ENCODE measurements at places on chromosomes 5 and 9. TPM values are rescaled to one million over a fixed set of nuclear protein-coding genes. Genes with fewer than 3 reads are reported as not detected.

Gene GARIN3
- not detected for total RNA-seq

GRCh38 chr9:111036429-111036789, 1.9 kb downstream of the LPAR1 start:
- H3K27ac ChIP-seq: no peak overlapping the region
- peak overlapping the region; percentile 74 for H3K4me3 ChIP-seq
- no peaks in the 10 kb centered on the region for H3K27me3 ChIP-seq

DNA sequence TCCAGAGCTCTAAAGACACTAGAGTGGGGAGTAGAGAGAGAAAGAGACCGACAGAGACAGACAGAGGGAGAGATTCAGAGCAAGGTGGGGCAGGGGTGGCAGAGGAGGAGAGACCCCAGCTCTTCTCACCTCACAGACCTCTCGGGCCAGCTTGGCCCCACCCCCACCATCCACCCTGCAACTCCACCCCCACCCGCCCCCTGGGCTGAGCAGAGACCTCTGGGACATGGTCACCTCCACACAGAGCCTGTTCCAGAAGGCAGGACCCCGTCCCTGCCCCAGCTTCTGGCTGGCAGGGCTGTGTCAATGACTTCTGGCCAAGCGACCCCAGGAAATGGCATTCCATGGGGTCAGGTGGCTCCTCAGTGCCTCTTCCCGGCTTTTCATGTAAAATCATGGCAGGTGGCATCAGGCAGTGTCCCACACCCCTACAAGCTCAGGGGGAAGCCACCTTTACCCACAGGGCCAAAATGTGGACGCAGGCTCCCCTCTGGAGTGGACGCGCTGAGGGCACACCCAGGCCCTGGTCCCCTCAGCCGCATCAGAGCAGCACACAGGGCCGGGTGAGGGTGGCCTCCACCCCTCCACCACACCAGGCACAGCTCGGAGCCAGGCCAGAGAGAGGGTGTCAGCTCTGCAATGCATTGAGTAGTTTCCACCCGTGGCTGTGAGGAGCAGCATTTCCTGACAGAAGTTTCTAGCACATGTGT, 131.2 kb upstream of the LPCAT1 start:
- no peak overlapping the region for H3K4me3 ChIP-seq
- no peaks in the 10 kb centered on the region for H3K36me3 ChIP-seq
- no peaks in the 10 kb centered on the region for H3K4me1 ChIP-seq
- no peak for DNase-seq

Gene GLRA1
- not detected for total RNA-seq

GRCh38 chr9:19493876-19494275, 85.1 kb downstream of the ACER2 start:
- no peaks in the 10 kb centered on the region for H3K4me1 ChIP-seq
- no peak overlapping the region for H3K4me3 ChIP-seq
- no peak overlapping the region for H3K27ac ChIP-seq
- H3K36me3 ChIP-seq: no peaks in the 10 kb centered on the region

GRCh38 chr5:170327168-170327567, 29.6 kb upstream of the LCP2 start:
- DNase-seq: no peak
- H3K4me3 ChIP-seq: no peak overlapping the region
- peaks cover 7% of the 10 kb centered on the region for H3K27me3 ChIP-seq
- H3K36me3 ChIP-seq: no peaks in the 10 kb centered on the region

GRCh38 chr9:1294641-1295258, 244.6 kb downstream of the DMRT2 start:
- H3K4me3 ChIP-seq: no peak overlapping the region
- H3K27me3 ChIP-seq: no peaks in the 10 kb centered on the region
- H3K27ac ChIP-seq: no peak overlapping the region
- H3K4me1 ChIP-seq: no peaks in the 10 kb centered on the region
- DNase-seq: no peak

DNA sequence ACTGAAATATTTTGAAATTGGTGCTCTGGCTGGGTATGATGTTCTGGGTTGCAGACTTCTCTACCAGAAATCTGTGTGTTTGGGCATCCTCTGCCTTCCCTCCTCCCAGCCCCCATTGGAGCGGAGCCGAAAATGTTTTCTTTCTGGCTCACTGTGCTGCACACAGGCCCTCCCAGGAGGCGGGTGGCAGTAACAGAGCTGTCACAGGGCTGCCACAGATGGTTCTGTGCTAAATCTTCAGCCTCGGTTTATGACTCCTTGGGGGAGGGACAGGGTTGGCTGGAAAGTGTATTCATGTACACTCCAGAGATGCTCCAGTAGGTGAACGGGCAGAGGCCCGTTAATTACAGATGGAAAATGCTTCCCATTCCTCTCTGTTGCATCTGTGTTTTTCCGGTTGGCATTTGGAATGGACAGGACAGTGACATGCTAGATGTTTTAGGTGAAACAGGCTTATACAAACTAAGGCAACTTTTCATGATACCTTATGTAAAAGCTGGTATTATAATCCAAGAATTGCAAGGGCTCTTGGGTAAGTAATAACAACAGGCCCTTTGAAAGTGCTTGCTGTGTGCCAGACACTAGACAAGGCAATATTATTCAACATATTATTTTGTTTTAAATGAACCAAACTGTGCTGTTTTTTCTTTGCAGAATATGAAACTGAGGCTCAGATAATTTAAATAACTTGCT, 180.2 kb downstream of the ADCY2 start:
- no peak overlapping the region for H3K4me3 ChIP-seq
- no peaks in the 10 kb centered on the region for H3K36me3 ChIP-seq
- no peaks in the 10 kb centered on the region for H3K4me1 ChIP-seq
- H3K27me3 ChIP-seq: no peaks in the 10 kb centered on the region
- DNase-seq: no peak

DNA sequence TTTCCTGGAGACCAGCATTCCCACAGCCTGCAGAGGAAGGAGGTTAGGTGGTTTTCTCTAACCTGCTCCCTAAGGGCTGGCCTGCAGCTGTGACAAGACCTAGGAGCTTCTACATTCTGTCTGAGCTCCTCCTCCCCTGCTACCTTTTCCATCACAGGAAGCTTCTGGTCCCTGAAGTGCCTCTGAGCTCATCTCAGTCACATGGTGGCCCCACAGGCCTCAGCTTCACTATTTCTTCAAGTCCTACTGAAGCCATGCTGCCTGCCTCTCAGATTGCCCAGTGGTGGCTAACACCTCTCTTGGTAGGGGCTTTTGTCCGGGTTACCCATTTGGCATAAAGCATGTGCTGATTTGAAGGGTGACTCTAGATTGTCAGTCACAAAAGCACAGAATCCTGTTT, 259.4 kb downstream of the CRB2 start:
- DNase-seq: no peak
- no peak overlapping the region for H3K4me3 ChIP-seq
- no peaks in the 10 kb centered on the region for H3K4me1 ChIP-seq
- H3K27me3 ChIP-seq: no peaks in the 10 kb centered on the region

Gene AFAP1L1
- total RNA-seq: 8.3 TPM

Gene B4GALT7
- total RNA-seq: 41.3 TPM

Gene C9orf153
- not detected for total RNA-seq

Gene TAF11L10
- total RNA-seq: not detected

Gene NTNG2
- 2.4 TPM for total RNA-seq

- H3K27me3 ChIP-seq: no peaks in the 10 kb centered on the region
- no peak for DNase-seq
- no peak overlapping the region for H3K4me3 ChIP-seq
- H3K36me3 ChIP-seq: no peaks in the 10 kb centered on the region
Measured at GRCh38 chr9:99563364-99563763, 258.3 kb upstream of the NR4A3 start.

DNA sequence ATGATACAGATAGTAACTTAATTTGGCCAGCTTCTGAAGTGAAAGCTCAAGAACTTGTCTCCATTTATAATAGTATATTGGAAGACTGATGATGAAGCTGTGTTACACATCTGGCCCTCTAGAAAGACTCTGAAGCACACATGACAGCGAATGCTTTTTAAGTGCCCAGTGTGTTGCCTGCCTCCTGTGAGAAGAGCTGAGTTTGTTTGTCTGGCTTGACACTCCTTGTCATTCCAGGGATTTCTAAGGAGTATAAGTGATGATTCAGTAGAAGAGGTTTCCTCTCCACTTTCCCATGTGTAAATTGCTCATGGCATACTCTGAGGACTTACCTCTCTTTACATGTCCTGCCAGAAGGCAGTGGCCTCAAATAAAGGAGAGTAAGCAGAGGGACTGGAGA, 30.4 kb upstream of the LRRTM2 start:
- peak; percentile 80 for DNase-seq
- H3K4me1 ChIP-seq: peaks cover 40% of the 10 kb centered on the region
- H3K27ac ChIP-seq: peak overlapping the region; percentile 50
- no peak overlapping the region for H3K4me3 ChIP-seq

Gene ZBTB43
- 21.5 TPM for total RNA-seq

DNA sequence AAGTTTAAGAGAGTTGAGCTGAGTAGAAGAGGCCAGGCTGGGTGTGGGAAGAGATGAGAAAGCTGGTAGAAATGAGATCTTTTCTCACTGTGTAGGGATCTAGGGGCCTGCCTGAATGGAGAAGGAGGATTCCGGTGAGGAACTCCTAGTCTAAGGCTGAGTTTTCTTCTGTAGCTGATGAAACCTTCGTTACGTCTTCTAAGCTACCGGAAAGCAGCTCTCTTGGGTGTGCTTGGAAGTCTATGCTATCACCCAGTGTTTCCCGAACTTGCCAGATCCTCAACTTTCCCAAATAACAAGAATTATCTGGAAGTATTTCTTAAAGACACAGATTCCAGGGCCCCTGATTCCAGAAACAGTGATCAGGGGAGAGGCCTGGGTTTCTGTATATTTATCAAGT, 55.4 kb upstream of the TNFSF15 start:
- H3K27me3 ChIP-seq: no peaks in the 10 kb centered on the region
- DNase-seq: no peak
- H3K27ac ChIP-seq: no peak overlapping the region
- H3K4me3 ChIP-seq: no peak overlapping the region
- no peaks in the 10 kb centered on the region for H3K4me1 ChIP-seq
- H3K36me3 ChIP-seq: no peaks in the 10 kb centered on the region

Gene RGMB
- 48.7 TPM for total RNA-seq

DNA sequence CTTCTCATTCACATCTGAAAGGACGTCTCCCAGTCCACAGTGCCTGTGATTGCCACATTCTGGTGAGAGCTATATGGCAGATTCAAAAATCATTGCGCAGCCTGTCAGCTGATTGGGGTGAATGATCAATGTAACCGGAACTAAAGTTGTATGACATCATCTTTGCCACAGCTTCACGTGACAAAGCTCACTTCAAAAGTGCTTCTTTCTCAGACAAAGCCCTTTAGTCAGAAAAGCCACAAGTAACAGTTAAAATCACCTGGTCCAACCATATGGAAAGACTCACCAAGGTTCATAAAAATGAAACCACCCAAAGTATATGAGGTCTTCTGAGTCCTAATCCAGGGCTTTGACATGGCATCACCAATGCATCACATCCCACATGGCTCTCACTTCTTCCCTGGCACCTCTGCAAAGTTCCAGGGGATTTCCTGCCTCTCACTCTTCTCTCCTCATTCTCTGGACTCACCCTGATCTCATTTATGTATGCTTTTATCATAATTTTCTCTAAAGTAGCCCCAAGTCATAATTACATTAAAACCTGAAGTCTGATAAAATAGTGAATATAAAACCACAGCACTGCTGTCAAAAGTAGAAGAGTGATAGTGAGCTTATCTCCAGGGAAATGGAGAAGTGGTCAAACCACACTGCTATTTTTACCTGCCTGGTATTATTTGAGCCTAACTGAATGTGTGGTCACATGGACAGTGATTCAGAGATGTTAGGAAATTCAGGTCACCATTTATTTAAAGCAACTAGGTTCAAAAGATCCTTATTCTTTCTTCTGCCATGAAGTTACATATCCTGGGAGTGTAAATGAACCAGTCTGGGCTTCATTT, 193.1 kb upstream of the PTGER4 start:
- no peaks in the 10 kb centered on the region for H3K36me3 ChIP-seq
- no peak overlapping the region for H3K27ac ChIP-seq
- H3K27me3 ChIP-seq: no peaks in the 10 kb centered on the region
- DNase-seq: peak; percentile 55

GRCh38 chr5:749101-749670, 35.3 kb downstream of the ZDHHC11B start:
- H3K4me1 ChIP-seq: no peaks in the 10 kb centered on the region
- H3K27ac ChIP-seq: no peak overlapping the region
- no peaks in the 10 kb centered on the region for H3K27me3 ChIP-seq
- H3K36me3 ChIP-seq: no peaks in the 10 kb centered on the region
- no peak for DNase-seq

DNA sequence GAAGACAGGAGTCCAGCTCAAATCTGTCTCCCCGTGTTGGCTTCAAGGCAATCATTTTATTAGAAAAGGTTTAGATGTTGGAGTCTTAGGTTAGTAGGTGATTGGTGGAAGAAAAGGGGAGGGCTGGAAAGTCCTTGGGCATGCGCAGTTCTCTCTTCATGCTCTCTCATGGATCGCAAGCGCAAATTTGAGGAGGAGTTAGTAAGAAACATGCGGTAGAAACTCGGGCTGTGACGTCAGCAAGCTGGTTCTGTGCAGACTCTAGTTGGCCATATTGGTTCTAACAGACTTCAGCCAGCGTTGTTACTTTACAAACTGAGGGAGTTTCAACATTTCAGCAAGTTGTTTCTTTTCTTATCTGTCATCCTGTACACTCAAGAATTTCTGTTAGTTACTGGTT, 392.2 kb downstream of the CDK5RAP2 start:
- H3K4me1 ChIP-seq: no peaks in the 10 kb centered on the region
- H3K27ac ChIP-seq: no peak overlapping the region
- no peaks in the 10 kb centered on the region for H3K27me3 ChIP-seq
- no peak overlapping the region for H3K4me3 ChIP-seq
- no peaks in the 10 kb centered on the region for H3K36me3 ChIP-seq

DNA sequence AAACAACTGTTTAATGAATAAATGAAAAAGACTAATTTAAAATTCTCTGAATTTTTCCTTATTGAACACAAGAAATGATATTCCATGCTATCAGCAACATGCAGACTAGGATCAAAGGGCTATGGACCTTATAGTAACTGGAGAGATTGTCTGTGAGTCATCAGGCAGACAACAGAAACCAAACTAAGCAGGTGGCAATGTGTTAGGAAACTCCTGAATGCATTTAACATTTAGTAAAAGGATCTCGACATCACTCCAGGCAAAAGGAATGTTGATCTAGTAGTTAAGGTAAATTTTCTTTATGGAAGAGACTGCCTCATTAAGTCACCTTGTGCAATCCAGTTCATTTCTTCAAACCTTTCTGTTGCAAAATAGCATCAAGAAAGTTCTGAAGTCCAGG, 58.4 kb downstream of the ARL15 start:
- H3K27ac ChIP-seq: no peak overlapping the region
- H3K27me3 ChIP-seq: no peaks in the 10 kb centered on the region

- peaks cover 2% of the 10 kb centered on the region for H3K4me1 ChIP-seq
- no peaks in the 10 kb centered on the region for H3K27me3 ChIP-seq
- no peaks in the 10 kb centered on the region for H3K36me3 ChIP-seq
- DNase-seq: no peak
- H3K4me3 ChIP-seq: no peak overlapping the region
Measured at GRCh38 chr9:133540698-133541025, 6.2 kb downstream of the ADAMTSL2 start.

Gene GEMIN5
- total RNA-seq: 14.8 TPM

Gene GRK6
- total RNA-seq: 19.7 TPM

Gene HCN1
- 0.17 TPM for total RNA-seq

GRCh38 chr9:30943446-30944224, 1440.8 kb upstream of the ACO1 start:
- no peaks in the 10 kb centered on the region for H3K4me1 ChIP-seq
- no peaks in the 10 kb centered on the region for H3K36me3 ChIP-seq
- H3K27ac ChIP-seq: no peak overlapping the region
- no peak overlapping the region for H3K4me3 ChIP-seq

Measured in astrocyte (in vitro differentiated cells and primary cell).